ENCODE measurements at places on chromosomes 6 and 20. TPM values are rescaled to one million over a fixed set of nuclear protein-coding genes. Genes with fewer than 3 reads are reported as not detected.

- H3K4me3 ChIP-seq = no peak overlapping the region
- H3K36me3 ChIP-seq = no peaks in the 10 kb centered on the region
- no peaks in the 10 kb centered on the region for H3K27me3 ChIP-seq
- no peak overlapping the region for H3K27ac ChIP-seq
- no peak for DNase-seq
- no peaks in the 10 kb centered on the region for H3K4me1 ChIP-seq
Observed at GRCh38 chr6:22590423-22590822, 21.1 kb downstream of the HDGFL1 start.

DNA sequence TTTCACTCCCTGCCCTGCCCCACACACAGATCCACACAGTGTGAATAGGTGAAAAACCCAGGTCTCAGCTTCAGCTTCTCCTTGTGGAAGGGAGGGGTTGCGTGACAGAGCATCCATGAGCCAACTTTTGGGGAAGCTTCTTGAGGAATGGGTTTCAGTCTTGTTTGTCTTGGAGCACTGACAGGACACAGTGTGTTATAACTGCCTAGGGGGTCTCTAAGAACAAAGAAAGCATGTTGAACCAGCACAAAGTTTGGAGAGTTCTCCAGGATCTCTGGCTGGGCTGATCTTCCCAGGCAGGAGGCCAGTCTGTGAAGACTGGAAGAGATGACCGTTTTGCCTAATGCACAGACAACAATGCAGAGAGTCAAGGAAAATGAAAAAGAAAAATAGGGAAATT, 164.5 kb downstream of the COL12A1 start:
- H3K4me1 ChIP-seq = no peaks in the 10 kb centered on the region
- no peak overlapping the region for H3K27ac ChIP-seq
- DNase-seq = no peak

DNA sequence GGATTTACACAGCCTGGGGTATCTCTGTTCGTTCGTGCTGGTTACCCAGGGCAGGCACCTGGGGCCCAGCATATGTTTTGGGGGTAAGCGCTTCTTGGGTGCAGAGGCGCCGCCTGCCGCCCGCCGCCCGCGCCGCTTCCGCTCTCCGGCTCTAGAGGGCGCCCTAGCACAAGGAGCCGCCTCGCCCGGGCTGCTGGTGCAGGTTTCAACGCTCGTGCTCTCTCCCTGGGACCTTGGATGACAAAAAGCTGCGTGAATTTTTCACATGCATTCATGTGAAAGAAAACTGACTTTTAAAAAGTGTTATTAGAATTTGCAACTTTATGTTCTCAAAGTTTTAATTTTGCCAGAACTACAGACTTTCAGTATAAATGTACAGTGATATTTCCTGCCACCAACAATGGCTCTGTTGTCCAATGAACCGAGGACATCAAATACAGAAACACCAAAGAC, 32.5 kb downstream of the PRR18 start:
- H3K27me3 ChIP-seq = no peaks in the 10 kb centered on the region
- no peaks in the 10 kb centered on the region for H3K4me1 ChIP-seq
- peak; percentile 79 for DNase-seq
- H3K4me3 ChIP-seq = no peak overlapping the region
- H3K27ac ChIP-seq = no peak overlapping the region

Gene NOX3
- total RNA-seq = not detected

- no peak overlapping the region for H3K4me3 ChIP-seq
- peaks cover 4% of the 10 kb centered on the region for H3K4me1 ChIP-seq
- DNase-seq = no peak
- no peaks in the 10 kb centered on the region for H3K36me3 ChIP-seq
- H3K27ac ChIP-seq = no peak overlapping the region
Observed at GRCh38 chr6:35463292-35463691, 4.9 kb upstream of the RPL10A start.

Gene DPPA5
- total RNA-seq = 0.94 TPM

GRCh38 chr20:5928836-5929715, 21.3 kb downstream of the TRMT6 start:
- H3K27ac ChIP-seq = no peak overlapping the region
- no peak for DNase-seq
- H3K4me3 ChIP-seq = no peak overlapping the region
- H3K4me1 ChIP-seq = no peaks in the 10 kb centered on the region
- H3K27me3 ChIP-seq = no peaks in the 10 kb centered on the region

GRCh38 chr20:48294942-48295341, 509.7 kb upstream of the SULF2 start:
- no peak overlapping the region for H3K4me3 ChIP-seq
- H3K36me3 ChIP-seq = no peaks in the 10 kb centered on the region
- no peaks in the 10 kb centered on the region for H3K27me3 ChIP-seq
- no peak for DNase-seq
- H3K4me1 ChIP-seq = peaks cover 15% of the 10 kb centered on the region

DNA sequence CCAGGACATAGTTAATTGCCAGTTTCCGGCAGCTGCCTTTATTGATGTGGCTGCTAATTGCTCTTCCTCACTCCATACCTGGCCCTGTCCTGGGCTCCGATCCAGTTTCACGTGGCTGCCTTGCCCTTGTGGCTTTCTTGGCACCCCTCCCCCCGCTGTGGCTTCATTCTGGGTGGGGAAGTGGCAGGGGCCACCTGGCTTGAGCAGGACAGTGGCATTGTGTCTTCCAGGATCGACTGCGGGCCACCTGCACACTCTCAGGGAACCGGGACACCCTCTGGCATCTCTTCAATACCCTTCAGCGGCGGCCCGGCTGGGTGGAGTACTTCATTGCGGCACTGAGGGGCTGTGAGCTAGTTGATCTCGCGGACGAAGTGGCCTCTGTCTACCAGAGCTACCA, 10.8 kb downstream of the MAVS start:
- H3K4me1 ChIP-seq = no peaks in the 10 kb centered on the region
- no peak for DNase-seq
- H3K4me3 ChIP-seq = no peak overlapping the region
- H3K27ac ChIP-seq = no peak overlapping the region
- H3K27me3 ChIP-seq = no peaks in the 10 kb centered on the region

GRCh38 chr20:37853823-37854375, 49.0 kb upstream of the VSTM2L start:
- H3K4me1 ChIP-seq = no peaks in the 10 kb centered on the region
- H3K27me3 ChIP-seq = no peaks in the 10 kb centered on the region
- DNase-seq = no peak
- no peak overlapping the region for H3K4me3 ChIP-seq
- no peaks in the 10 kb centered on the region for H3K36me3 ChIP-seq

Gene MEI4
- 6.3 TPM for total RNA-seq

GRCh38 chr6:162085561-162085960, 642.0 kb downstream of the PRKN start:
- no peak overlapping the region for H3K4me3 ChIP-seq
- H3K27me3 ChIP-seq = no peaks in the 10 kb centered on the region
- DNase-seq = no peak
- H3K27ac ChIP-seq = no peak overlapping the region

Gene OPN5
- 7.3 TPM for total RNA-seq

GRCh38 chr6:2103765-2104523, 141.5 kb downstream of the GMDS start:
- no peak overlapping the region for H3K27ac ChIP-seq
- H3K4me1 ChIP-seq = no peaks in the 10 kb centered on the region
- DNase-seq = no peak

DNA sequence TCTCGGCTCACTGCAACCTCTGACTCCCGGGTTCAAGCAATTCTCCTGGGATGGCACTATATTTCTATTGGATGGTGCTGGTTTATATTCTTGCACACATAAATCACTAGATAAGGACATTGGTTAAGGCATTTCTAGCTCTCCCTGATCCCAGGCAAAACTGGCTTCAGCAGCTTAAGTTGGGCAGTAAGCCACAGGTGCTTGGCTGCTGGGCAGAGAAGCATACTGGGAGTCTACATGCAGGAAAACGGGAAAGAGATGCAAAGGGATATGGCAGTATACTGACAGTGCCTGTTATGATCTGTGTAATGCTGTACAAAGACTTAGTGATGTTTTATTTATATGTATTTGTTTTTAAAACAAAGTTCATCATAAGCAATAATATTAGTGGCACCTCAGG, 33.3 kb upstream of the ZFP64 start:
- no peaks in the 10 kb centered on the region for H3K27me3 ChIP-seq
- no peak overlapping the region for H3K27ac ChIP-seq
- no peak for DNase-seq
- H3K4me1 ChIP-seq = no peaks in the 10 kb centered on the region
- no peaks in the 10 kb centered on the region for H3K36me3 ChIP-seq

DNA sequence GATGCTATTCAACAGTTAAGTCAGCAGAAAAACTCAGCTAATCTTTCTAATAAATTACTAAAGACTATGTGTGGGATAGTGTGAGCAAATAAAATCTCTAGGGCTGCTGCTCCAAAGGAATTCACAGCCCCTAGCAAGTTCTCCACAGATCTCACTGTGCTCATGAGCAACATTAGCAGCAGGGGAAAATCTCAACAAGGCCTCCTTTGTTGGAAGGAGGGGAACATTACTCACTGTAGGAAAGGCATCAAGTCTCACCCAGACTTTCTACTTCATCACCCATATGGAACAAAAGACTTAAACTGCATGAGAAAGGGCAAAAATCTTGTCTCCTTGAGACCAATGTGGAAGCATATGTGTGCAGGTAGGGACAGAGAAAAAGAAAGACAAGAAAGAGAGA, 726.4 kb upstream of the SLC35B3 start:
- H3K36me3 ChIP-seq = no peaks in the 10 kb centered on the region
- no peaks in the 10 kb centered on the region for H3K4me1 ChIP-seq
- no peak overlapping the region for H3K4me3 ChIP-seq
- no peak overlapping the region for H3K27ac ChIP-seq

- no peak overlapping the region for H3K4me3 ChIP-seq
- no peaks in the 10 kb centered on the region for H3K4me1 ChIP-seq
- H3K27me3 ChIP-seq = no peaks in the 10 kb centered on the region
- DNase-seq = no peak
- no peaks in the 10 kb centered on the region for H3K36me3 ChIP-seq
Observed at GRCh38 chr6:127180426-127180825, 62.0 kb downstream of the RSPO3 start.

DNA sequence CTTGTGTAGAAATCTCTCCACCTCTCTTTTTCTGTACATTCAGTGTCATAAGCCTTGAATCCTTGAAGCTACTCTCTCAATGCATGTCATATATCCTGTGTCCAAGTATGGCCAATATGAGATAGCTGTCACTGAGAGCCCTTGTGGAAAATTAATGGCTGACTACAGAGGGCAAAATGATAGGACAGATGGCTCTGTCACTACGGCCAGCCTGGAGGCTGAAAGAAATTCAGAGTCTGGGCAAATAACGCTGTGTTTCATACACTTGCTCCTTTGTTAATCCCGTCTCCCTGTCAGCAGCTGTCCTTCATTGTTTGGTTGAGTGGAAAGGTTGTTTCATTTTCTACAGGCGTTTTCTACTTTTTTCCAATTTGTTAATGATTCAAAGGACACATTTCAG, 70.4 kb upstream of the VGLL2 start:
- no peak overlapping the region for H3K27ac ChIP-seq
- no peaks in the 10 kb centered on the region for H3K36me3 ChIP-seq
- H3K27me3 ChIP-seq = no peaks in the 10 kb centered on the region
- no peak overlapping the region for H3K4me3 ChIP-seq

- H3K4me3 ChIP-seq = no peak overlapping the region
- H3K36me3 ChIP-seq = no peaks in the 10 kb centered on the region
Observed at GRCh38 chr6:22747571-22747970, 178.2 kb downstream of the HDGFL1 start.

DNA sequence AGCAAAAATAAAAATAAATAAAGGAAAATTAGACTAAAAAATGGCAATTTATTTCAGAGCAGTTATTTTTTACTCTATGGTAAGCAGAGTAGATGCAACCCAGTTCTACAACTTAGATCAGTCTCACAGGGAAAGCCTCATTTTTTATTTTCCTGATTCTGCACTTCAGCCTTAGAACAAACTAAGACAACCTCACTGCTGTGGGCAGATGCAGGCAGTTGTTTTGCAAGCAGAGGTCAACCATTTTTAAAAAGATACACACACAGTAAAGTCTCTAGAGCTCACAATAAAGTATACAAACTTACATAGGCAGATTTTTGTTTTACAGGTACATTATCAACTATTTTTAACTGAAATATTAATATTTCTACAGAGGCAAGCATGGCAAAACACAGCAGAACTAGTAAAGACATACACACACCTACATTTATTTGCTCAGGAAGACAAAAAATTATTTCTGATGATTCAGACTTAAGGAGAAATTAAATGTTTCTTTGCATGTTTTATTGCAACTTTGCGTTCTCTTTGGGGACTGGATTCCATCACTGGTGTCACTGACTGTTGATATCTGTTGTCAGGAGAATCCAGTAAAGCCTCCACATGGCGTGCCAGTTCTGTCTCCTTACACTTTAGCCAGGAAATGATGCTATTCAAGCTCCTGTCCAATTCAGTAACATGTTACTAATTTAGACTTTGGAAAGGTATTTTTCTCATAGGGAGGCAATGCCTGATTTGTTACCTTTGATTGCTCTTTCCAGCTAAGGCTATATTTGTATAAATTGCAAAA, 102.7 kb downstream of the TRDN start:
- DNase-seq = no peak
- H3K4me1 ChIP-seq = no peaks in the 10 kb centered on the region
- no peaks in the 10 kb centered on the region for H3K36me3 ChIP-seq
- no peaks in the 10 kb centered on the region for H3K27me3 ChIP-seq
- no peak overlapping the region for H3K4me3 ChIP-seq
- H3K27ac ChIP-seq = no peak overlapping the region

- DNase-seq = no peak
- no peaks in the 10 kb centered on the region for H3K27me3 ChIP-seq
- no peak overlapping the region for H3K27ac ChIP-seq
Observed at GRCh38 chr6:129681913-129682205, 28.1 kb downstream of the ARHGAP18 start.

GRCh38 chr6:3585320-3585935, 128.6 kb upstream of the SLC22A23 start:
- no peaks in the 10 kb centered on the region for H3K27me3 ChIP-seq
- H3K4me1 ChIP-seq = no peaks in the 10 kb centered on the region
- H3K4me3 ChIP-seq = no peak overlapping the region
- H3K27ac ChIP-seq = no peak overlapping the region
- H3K36me3 ChIP-seq = no peaks in the 10 kb centered on the region

GRCh38 chr6:161366301-161366923, 92.6 kb upstream of the AGPAT4 start:
- no peaks in the 10 kb centered on the region for H3K4me1 ChIP-seq
- DNase-seq = no peak
- H3K27me3 ChIP-seq = no peaks in the 10 kb centered on the region
- no peak overlapping the region for H3K4me3 ChIP-seq
- no peaks in the 10 kb centered on the region for H3K36me3 ChIP-seq

- H3K36me3 ChIP-seq = no peaks in the 10 kb centered on the region
- no peak overlapping the region for H3K4me3 ChIP-seq
- no peak overlapping the region for H3K27ac ChIP-seq
Observed at GRCh38 chr6:85360794-85361642, 88.9 kb upstream of the NT5E start.

DNA sequence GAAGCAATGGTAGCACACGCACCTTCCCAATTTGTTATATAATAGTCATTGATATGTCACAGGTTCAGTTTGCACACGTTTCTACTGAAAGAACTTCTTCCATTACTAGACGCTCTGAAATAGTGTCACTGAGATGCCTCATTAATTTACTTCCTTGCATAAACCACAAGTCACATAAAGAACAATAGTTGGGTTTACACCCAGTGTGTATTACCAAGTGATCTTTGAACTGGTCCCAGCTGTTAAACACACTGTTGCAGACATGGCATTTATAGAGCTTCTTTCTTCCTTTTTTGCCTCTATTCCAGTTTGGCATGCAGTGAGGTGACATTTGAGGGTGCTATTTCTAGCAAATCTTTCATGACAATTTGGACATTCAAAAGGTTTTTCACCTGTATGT, 245.3 kb downstream of the EPM2A start:
- no peaks in the 10 kb centered on the region for H3K4me1 ChIP-seq
- DNase-seq = no peak
- H3K4me3 ChIP-seq = no peak overlapping the region
- no peak overlapping the region for H3K27ac ChIP-seq
- H3K36me3 ChIP-seq = no peaks in the 10 kb centered on the region
- H3K27me3 ChIP-seq = no peaks in the 10 kb centered on the region
